ENCODE measurements at places on chromosomes 7 and 10.

DNA sequence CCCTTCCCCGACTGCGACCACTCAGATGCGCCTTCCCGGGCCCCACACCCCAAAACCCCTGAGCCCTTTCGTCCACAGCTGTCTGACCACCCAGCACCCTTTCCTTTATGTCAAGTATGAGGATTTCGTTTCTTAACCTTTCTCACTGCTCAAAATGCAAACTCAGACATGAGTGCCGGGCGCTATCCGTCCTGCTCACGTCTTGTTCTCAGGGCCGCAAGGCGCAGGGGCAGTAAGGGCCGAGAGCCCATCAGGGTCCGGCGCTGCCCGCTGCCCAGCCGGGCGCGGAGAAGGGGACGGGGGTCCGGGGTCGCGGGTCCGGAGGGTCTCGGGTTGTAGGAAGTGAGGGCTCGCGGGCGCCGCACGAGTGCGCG lies 670 bp upstream of the RBM33 start:
- DNase-seq = no peak

GRCh38 chr10:77504196-77504872 lies 133.3 kb downstream of the KCNMA1 start:
- no peak for DNase-seq

DNA sequence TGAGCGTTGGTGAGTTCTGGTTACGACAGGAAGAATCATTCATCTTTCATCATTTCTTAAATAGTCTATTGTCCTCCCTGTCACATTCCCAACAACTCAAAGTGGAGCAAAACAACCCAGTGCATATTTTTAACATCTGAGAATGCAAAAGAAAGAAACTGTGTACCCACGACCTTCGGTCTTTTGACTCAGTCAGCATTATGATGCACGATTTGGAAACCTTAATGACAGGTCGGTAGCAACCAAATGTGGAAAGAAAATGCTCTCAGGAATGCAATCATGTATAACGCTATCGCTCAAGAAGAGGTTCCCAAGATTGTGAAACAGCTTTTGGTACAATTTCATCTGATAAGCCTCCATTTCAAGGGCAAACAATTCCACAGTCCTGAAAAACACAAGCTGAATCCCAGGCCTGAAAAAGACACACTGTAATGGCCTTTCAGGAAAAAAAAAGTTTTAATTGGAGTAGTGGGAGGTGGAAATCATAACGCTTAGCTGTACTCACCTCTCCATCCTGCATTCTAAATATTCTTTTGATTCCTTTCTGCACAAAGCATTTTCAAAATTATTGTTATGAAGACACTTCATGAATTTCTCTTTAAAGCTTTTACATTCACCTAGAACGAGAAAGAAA lies 2.6 kb downstream of the COX19 start:
- no peak for DNase-seq

DNA sequence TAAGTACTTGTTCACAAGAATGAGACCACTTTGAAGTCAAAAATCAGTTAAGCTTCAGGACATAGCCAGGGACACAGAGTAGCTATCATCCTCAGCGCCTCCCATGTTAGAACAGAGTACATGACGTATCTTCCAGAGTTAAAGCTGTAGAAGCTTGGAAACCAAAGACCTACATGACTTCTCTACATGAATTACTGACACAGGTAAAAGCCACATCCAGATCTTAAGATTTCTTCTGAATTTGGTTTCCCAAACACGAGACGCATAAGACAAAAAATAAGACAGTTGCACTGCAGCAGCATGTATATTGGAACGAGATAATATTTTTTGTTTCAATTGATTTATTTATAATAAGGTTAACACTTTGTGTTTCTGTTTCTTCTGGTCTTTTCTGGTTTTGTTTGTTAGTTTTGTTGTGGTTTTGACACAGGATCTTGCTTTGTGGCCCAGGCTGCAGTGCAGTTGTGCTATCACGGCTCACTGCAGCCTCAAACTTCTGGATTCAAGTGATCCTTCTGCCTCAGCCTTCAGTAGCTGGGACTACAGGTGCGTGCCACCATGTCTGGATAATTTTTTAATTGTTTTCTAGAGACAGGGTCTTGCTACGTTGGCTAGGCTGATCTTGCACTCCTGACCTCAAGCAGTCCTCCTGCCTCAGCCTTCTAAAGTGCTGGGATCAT lies 10.2 kb upstream of the EPC1 start:
- DNase-seq = no peak

All from stimulated activated CD4-positive, alpha-beta T cell treated with anti-CD3 and anti-CD28 coated beads, TNF-alpha, amount 100 ng/mL, for 1 hour (primary cell).